ENCODE measurements at places on chromosomes 4 and X.

DNA sequence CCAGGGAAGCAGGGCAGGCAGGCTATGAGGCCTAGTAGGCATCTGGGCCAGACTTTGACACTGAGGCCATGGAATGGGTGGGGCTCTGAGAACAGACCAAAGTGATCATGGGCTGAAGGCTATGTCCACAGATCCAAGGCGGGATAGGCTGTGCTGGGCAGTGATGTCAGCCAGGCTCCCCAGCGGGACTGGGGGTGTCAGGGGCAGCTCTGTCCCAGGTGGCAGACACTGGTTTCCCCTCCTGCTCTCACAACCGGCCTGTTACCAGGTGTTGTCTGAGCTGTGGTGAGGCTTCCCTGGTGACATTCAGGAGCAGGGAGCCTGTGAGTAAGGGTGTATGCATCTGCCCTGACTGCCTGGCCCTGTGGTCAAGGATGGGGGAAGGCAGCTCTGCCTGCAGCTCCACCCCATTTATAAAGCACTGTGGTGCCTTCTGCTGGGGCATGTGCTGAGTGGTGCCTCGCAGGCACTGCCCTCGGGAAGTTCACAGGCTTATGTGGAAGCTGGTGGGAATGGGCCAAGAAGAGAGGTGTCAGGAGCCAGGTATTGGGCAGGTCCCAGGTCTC lies 2.9 kb downstream of the IL9R start:
- DNase-seq, result no peak

GRCh38 chrX:71181558-71181909 lies 36.9 kb downstream of the NLGN3 start:
- DNase-seq, result no peak

- DNase-seq, result no peak
Measured at GRCh38 chr4:104989371-104989770, 157.3 kb upstream of the TET2 start.

DNA sequence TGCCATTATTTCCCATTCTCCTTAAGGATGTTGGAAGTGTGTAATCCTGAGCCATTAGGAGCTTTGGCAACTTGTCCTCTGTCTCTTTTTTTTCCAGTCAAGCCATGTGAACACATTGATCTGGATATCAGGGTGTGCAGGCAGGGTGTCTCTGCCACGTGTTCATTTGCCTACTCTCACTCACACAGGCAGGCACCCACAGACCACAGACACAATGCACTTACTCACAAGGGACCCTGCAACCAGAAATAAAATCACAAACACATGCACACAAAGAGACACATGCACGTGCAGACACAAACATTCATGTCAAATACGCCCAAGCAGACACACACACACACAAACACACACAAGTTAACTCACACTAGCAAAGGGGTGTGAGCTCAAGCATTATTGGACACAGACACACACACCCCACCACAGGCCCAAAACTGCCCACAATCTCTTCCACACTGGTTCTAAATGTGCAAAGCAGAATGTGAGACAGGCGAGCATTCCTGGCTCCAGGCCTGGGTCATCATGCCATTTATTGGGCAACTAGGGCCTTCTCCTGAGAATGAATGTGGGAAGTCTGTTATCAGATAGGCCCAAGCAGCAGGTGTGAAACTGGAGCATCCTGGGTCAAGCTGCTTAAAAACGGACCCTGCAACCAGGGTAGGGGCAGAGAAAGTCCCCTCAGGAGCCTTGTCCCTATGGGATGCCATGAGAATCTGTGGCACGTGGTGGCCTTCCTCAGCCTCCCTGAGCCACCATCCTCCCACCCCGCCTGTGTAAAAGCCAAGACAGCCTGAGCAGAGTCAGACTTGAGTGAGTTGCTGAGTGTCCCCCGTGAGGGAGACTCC lies 63.4 kb downstream of the NBDY start:
- DNase-seq, result no peak

DNA sequence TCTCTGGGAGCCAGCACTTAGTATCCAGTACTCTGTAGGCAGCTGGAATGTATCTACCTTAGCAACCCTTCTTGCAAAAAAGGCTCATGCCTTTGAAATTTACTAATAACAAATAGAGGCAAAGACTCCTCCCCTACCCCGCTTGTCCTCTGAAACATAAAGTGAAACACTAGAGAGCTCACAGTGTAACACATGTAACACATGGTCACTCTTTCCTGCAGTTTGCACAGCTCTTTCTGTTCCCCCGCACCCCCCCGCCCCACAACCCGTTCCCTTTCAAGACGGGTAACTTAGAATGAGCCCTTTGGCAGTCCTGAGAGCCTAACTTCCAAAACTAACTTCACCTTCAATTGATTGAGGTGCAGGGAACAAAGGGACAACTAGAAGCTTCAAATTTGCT lies 6.0 kb upstream of the BCORL1 start:
- DNase-seq, result no peak

GRCh38 chr4:53907772-53908171 lies 156.6 kb downstream of the CHIC2 start:
- no peak for DNase-seq

DNA sequence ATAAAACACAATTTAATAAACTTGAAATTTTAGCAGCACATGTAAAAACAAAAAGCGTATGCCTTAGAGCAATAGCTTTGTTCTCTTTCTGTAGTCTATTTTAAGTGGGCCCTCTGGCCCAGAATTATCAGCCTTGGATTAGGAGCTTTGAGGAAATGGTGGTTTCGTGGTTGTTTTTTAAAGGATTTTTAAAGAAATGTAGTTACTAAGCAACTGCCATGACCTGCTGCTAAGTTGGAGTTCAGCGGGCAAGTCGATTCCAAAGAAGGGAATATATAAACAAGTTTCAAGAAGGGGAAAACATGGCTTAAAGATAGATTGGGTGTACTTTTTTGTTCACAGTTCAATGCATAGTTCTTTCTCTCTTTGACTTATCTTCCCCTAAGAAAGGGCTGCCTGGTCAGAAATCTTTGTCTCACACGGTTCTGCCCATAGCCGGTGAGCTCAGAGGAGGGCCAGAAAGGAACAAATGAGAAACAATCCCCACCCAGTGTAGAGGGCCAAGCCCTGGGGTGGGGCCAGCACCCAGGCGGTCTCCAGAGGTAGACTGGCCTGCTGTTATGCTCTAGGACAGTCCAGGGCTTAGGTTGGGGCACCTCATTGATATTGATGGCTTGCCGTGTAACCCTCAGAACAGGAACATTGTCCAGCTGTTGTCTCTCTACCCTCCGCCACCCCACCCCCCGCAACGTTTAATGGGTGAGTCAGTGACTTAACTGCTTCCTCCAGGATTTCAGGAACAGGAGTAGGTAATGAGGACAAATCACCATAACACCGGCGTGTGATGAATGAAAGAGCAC lies 32.5 kb downstream of the DLG3 start:
- no peak for DNase-seq

DNA sequence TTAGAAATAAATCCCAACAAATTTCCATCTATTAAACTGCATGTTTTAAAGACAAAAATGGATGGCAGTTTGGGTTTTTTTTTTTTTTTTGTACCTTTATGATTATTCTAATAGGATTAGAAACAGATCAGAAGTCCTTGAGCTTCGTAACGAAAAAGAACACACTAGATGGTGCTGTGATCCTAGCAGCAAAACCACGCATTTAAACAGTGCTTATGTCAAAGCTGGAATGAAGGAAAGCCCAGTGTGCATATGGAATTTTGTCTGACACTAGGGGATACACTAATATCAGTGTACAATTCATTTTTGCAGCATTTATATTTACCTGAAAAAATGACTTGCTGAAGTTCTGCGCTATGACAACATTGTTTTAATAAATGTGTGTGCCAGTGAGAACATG lies 229.1 kb downstream of the VEGFC start:
- DNase-seq, result no peak

GRCh38 chr4:118759481-118759880 lies 74.3 kb downstream of the METTL14 start:
- DNase-seq, result no peak

DNA sequence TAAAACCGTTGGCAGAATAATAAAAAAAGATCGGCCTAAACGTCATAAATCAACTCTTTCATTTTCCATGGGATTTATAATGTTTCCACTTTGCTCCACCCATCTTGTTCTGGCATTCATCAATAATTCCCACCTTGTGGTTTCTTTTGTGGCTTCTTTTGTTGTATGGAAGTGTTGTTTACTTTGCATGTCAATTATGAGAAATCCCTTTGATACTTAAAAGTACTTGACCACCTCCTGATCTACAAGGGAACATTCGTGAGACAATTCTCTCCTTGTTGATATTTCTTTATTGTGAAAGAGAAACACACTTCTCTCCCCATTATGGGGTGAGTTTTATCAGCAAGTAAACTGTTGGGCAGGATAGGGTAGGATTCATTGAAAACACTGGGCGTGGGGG lies 2.8 kb downstream of the AMELX start:
- no peak for DNase-seq

- no peak for DNase-seq
Measured at GRCh38 chr4:14267373-14268060, 640.0 kb upstream of the BOD1L1 start.

DNA sequence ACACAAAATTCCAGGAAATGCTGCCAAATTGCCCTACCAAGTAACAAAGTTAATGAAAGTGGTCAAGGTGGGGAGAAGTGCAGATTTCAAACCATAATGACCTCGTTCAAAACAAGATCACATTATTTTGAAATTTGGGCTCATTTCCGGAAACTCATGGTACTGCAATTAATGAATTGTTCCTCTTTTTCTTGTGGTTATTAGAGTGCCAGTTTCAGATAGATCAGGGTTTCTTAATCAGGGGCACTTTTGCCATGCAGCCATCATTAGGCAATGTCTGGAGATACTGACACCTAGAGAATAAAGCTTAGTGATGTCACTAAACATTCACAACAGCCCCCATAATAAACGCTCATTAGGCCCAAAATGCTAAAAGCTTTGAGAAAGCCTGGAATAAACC lies 381.5 kb upstream of the GALNT7 start:
- no peak for DNase-seq

GRCh38 chr4:1096841-1097240 lies 16.5 kb downstream of the RNF212 start:
- DNase-seq, result no peak

DNA sequence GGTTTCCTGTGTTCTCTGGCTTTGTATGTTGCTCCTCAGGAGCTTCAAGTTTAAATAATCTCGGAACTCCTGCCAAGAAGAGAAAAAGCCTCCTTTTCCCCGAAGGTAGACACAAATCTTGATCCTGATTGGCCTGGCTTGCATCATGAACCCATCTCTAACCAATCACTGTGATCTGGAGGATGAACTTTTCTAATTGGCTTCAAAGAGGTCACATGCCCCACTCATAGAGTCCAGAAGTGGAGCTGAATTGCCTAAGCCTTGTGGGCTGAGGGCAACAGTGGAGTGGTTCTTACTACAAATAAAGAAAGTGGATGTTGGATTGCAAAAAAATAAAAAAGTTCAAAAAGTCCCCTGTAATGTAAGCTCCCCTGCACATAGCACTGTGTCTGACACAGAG lies 245.9 kb downstream of the MID1IP1 start:
- no peak for DNase-seq

DNA sequence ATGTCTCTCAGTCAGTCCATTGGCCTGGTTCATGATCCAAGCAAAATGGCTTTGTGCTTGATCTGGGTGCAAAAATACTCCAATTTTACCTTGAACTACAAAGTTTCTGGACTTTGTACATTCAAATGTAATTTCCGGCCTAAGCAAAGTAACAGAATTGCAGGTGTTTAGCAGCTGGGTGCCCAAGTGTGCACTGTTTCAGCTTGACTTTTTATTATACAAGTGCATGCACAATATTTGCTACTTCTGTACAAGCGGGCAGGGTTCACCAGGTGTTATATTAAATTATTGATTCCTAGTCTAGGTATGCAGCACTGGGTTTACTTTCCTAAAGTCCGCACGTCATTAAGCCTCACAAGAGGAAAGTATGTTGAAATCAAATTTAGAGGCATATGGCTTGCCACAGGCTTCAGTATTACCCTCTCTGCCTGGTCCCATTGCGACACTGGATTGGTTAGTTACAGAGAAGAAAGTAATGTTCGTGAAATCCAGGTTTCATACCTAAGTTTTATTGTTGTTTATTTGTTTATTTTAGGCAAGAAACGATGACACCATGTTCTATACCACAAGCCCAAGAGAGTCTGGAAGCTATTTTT lies 376.9 kb upstream of the CTSO start:
- no peak for DNase-seq

DNA sequence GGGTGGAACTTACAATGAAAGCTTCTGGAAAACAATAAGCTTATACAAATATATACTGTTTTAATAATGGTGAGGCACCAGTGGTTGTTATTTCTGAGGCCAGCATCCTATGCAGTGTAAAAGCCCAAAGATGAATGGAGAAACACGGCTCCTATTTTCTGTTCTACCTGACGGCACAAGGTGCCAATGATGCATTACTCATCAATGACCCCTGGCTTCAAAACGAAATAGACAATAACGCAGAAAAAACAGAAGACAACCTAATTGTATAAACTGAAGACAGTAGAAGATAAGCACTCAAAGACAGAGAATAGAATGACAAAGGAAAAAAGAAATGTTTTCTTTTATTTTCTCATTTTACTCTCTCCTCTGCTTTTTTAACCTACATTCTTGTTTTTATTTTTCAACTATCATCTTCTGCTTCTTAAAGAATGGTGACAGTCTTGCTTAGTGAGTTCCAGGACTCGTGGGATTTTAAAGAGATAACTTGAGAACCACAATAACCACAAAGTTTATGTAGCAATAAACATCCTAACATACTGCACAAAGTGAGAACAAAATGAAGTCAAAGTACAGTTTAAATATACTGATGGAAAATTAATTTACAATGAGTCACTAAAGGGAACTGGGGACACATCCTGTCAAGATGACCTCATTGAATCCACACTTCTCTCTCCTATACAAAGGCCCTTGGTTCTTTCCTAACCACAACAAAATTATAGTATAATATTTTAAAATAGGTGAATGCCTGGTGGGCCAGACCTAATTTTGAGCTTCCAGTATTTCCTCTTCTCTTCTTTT lies 169.8 kb downstream of the BTC start:
- no peak for DNase-seq

DNA sequence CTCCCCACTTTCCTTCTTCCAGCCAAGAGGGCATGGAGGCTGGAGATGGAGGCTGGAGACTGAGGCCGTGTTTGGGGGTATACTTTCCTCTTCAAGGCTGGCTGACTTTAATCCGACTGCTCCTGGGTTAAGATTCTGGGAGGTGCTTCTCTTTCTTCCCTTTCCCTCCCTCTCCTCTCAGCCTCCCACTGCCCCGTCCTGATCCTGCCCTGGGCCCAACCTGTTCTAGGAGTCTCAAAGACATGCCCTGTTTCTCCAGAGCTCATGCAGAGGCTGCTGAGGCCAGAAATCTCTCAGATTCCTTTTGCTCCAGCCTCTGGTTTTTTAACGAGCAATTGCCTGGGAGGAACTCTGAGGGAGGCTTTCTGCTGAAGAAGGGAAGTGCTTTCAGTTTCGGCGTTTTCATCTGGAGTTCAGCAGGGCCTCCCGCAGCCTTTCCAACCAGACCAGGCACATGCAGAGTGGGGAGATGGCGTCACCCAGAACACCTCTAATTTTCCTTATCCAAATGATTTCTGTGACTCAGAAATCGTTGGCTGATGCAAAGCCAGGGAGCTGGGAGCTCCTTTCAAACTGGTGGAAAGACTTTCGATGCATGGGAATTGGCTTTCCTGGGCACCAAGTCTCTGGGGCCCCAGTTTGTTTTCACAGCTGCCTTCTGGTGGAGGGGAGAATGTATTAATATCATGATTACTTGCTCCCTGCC lies 34.5 kb upstream of the FAM9C start:
- DNase-seq, result no peak

Data from activated CD8-positive, alpha-beta memory T cell treated with anti-CD3 and anti-CD28 coated beads for 48 hours (primary cell).